Foreskin keratinocyte (primary cell): ENCODE measurements at places on chromosomes 11 and 22.

DNA sequence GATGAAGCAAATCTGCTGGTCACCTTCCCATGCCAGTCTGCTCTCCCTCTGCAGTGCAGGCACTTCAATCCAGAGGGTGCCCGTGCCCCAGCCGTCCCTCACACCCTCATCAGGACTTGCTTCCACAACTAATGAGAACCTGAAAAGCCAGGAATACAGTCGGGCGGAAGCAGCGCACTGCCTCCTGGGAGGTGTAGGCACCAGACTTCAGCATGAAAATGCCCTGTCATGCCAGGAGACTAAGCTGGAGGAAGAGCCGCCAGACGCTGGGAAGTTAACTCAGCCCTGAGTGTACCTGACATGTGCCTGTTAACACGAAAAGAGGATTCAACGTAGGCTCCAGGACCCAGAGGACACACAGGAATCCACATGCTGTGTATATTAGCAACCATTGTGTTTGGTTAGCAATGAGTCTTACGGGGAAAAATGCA is 40.1 kb upstream of the FLI1 start:
- DNase-seq = peak; percentile 76

- no peak for DNase-seq
These were observed 547.5 kb downstream of the TBC1D22A start for GRCh38 chr22:47309946-47310345.

DNA sequence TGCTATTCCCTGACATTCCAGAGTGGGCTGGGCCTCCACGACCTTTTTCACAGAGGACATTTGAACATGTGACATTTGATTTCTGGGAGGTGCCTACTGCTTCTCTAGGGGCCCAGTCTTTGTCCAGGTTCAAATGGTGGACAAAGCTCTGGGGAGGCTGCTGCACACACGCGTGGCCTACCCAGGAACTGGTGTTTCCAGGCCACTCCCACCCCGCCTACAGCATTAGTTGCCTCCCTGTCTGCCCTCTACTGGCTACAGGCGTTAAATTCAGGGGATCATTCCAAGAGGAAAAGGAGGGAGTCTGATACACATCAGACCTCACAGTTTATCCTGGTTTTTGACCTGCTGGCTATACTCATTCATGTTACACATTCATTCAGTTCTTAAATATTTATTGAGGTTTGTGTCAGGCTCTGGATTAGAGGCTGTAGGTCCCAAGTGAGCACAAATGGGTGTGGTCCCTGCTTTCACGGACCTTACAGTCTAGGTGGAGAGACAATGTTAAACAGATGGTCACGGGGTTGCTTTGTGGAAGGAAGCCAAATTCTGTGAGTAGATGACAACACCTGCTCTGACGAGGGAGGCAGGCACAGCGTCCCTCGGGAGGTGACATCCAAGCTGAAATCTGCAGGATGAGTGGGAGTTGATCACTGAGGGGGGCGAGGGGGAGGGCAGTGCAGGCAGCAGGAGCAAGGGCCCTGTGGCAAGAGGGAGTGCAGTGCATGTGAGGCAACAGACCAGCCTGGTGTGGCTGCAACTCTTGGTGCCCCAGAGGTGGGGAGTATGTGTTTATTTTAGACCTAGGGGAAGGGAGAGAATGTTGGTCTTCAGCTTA is 11.8 kb downstream of the TUB start:
- DNase-seq = peak; percentile 17

DNA sequence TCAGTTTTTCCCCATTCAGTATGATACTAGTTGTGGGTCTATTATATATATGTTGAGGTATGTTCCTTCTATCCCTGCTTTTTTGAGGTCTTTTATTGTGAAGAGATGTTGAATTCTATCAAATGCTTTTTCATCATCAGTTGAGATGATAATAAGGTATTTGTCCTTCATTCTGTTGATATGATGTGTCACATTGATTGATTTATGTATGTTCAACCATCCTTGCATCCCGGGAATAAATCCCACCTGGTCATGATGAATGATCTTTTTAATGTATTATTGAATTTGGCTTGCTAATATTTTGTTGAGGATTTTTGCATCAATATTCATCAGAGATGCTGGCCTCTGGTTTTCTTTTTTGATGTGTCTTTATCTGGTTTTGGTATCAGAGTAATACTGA is 26.0 kb downstream of the ENDOD1 start:
- DNase-seq = no peak

- peak; percentile 1 for DNase-seq
These were observed 143.9 kb downstream of the INSC start for GRCh38 chr11:15258433-15259165.

DNA sequence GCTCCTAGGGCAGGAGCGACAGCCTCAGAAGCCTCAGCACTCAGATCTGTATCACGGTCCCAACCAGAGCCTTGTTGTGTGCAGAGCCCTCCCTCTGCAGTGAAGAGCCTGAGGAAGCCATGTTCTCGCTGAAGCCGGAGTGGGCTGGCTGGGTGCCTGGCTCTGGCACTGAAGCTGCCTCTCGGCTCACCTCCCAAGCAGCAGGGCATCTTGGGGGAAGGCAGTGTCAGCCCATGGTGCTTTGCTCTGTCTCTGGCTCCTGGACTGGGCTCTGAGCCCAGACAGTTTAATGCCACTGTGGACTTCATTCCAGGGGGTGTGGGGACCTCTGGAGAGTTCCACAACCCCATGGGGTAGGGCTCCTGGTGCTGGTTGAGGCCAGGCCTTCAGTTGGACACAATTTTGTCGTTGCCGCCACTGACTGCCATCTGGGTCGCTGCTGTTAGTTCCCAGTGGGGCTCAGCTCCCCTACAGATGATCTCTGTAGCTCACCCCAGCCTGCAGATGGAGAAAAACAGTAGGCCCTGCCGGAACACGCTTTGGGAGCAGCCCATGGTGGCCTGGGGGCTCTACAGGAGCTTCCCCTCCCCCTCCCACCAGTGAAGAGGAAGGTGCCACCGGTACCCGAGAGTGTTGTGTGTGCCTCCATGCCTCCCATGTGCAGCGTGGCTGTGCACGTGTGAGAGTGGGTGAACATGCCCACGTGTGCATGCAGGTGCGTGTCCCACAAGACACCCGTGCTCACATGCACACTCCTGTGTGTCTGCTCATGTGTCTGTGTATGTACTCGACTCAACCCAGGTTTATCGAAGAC is 86.5 kb upstream of the B3GAT1 start:
- DNase-seq = no peak

GRCh38 chr22:41862160-41862529 is 29.2 kb downstream of the SREBF2 start:
- DNase-seq = no peak

DNA sequence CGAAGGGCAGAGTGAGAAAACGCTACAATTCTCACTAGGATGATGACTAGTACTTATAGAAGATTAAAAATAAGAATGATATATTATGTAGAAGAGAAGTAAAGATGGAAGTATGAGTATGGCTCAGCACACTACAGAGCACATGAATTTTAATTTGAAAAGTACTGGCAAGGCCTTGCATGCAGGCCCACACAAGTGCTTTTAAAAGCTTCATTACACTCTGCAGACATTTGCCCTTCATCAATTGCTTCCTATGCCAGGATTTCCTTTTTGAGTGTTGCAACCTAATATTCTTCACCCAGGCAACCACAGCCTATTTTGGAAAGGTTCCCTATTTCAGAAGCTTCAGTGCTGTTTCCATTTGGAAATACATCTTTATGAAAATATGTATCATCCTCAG is 81.1 kb downstream of the LARGE2 start:
- DNase-seq = no peak

- peak; percentile 76 for DNase-seq
These were observed 32.4 kb downstream of the ZC3H12C start for GRCh38 chr11:110125632-110126031.

DNA sequence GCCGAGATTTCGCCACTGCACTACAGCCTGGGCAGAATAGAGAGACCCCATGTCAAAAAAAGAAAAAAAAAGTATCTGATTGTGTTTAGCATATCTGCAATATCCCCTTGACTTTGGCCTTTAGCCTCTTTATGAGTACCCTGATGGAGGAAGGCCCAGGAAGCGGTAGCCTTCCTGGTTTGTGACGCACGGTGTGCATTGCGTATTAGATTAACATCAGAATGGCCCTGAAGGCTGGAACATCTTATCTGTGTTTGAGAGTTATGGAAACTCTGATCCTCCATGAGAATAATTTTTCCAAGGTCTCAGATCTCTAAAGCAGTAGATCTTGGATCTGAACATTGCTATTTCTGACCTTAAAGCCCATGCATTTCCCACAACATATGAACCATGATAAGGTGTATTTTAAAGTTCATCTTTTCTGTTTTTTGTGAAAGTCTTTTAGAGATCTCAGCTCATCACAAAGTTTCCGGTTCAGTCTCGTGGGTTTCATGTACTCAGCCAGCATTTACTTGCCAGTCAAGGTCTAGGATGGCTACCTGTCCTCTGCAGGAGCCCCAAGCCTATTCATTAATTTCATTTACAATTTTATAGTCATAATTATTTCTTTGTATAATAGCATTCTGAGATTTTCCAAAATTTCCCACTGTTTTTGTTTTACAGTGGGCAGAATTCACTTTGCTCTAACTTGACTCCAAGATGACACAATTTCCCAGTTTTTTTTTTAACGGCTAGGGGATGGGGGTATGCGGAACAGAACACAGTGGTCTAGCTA is 605 bp upstream of the FDX1 start:
- no peak for DNase-seq

GRCh38 chr11:73384125-73384441 is 7.9 kb downstream of the RELT start:
- DNase-seq = no peak

DNA sequence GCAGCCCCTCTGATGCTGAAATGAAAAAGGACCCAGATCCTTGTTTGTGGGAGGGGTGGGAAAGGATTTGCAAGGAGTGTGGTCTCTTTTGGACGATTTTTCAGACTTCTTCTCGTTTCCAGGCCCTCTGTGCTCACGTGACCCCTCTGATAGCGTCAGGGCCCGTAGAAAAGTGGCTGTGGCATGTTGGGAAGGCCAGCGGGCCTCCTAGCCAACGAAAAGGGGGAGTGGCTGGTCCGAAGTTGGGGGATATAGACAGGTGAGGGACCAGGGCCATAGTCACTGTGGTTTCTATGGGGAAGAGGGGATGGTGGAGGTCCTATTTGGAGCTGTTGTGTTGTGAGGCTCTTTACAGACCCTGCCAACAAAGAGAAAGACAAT is 6.6 kb downstream of the PARVB start:
- no peak for DNase-seq

- DNase-seq = no peak
These were observed 3.1 kb downstream of the HMBS start for GRCh38 chr11:119087747-119088241.

- no peak for DNase-seq
These were observed 2.8 kb downstream of the MADD start for GRCh38 chr11:47272706-47273105.

DNA sequence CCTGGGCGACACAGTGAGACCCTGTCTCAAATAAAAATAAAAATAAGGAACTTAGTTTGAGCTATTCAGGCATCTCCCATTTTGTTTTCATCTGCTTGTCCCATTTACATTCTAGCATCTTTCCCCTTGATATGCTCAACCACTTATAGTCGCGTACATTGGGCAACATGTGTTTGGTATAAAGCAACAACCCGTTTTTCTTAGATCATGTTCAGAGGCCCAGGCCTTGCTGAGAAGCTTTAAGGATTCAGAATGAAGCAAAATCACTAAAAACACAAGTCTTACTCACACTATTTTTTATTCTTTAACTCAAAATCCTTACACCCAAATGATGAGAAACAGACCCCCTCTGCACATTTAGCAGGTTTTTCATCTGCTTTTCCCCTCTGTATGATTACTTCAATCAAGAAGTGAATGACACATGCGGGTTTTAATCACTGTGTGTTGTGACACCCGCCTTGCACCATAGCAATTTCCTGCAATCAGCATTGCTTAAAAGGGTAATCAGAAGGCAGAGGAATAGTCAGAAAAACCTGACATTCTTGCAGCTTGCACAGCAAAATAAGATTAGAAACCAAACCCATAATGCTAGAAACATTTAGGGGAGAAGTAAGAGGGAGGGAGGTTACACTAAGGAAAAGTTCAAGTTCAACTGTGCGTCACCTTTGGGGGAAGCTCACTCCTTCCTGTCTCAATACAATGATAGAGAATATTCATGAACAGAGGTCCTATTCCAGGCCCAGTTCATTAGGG is 25.9 kb downstream of the ALG9 start:
- no peak for DNase-seq

DNA sequence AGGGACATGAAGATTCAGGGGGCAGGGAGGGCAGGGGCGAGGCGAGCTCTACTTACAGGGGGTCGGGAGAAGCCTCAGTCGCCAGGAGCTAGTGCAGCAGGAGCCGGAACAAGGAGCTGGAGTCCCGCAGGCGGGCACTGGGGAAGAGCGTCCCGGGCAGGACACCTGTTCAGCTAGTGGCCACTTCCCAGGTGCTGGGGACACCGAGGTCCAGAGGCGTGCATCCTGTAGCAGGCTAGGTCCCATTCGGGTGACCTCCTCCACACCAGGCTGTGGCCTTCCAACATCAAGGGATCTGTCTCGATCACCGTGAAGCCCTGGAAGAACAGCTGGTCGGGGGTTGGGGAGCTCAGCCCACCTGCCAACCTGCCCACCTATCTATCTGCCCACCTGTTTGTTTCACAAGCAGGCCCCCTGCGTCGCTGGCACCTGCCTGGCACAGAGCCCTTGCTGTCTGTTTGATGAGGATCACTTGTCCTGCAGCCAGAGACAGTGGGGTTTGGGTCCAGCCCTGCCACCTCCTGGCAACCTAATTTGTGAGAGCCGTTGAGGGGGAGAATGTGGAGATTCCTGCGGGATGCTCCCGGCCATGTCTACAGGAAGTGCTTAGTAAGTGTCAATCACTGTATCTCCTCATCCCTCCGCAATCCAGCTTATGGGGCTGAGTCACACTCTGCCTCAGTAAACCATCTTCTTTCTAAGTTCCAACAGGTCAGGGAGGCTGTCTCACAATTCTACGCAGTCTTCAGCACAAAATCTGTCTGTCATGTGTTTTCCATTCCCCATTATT is 940.9 kb downstream of the BRD1 start:
- DNase-seq = no peak

GRCh38 chr11:11171854-11172253 is 181.2 kb downstream of the CSNK2A3 start:
- no peak for DNase-seq

GRCh38 chr11:19687392-19687791 is 25.2 kb upstream of the NAV2 start:
- no peak for DNase-seq
